ENCODE measurements at places on chromosomes 11 and 22.

GRCh38 chr11:36381015-36381360 lies 84.9 kb downstream of the PRR5L start:
- DNase-seq: no peak

DNA sequence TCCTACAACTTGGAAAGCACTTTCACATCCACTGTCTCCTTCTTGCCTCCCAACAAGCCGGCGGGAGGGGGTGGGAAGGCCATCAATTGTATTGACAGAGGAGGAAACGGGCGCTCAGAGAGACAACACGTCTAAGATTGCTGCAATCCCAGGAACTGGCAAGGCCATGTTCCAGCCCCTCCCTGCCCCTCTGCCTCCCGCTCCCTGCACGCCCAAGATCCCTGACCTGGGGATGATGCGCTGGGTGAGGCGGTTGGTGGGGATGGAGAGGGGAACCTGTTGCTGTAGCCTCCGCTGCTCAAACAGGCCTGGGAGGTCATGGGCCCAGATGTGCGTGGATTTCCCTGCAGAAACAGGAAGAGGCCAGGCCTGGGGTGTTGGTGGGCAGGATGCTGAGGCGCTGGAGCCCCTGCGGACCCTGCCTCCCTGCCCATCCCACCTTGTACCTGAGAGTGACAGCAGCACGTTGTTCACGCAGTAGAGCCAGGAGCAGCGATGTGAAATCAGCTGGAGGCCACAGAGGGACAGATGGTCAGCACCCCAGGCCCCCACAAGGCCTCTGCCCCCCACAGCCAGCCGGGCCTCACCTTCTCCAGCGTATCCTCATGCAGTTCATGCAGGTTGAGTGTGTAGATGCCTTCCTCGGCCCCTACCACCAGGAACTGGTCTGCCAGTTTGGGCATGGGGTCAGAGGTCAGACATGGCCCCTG lies 6.8 kb downstream of the MAP4K2 start:
- DNase-seq: no peak

DNA sequence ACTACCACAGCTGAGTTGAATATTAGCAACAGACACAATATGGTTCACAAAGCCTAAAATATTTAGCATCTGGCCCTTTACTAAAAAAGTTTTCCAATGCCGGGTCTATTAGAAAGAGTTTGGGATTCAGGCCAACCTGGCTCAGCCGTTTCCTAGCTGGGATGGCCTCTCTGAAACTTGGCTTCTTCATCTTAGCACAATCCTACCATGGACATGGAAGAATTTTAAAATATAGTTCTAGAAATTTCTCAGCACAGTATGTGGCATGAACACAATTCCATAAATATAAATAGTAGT lies 103.8 kb downstream of the RRAS2 start:
- no peak for DNase-seq

GRCh38 chr11:64734811-64735724 lies 8.9 kb downstream of the RASGRP2 start:
- DNase-seq: no peak

DNA sequence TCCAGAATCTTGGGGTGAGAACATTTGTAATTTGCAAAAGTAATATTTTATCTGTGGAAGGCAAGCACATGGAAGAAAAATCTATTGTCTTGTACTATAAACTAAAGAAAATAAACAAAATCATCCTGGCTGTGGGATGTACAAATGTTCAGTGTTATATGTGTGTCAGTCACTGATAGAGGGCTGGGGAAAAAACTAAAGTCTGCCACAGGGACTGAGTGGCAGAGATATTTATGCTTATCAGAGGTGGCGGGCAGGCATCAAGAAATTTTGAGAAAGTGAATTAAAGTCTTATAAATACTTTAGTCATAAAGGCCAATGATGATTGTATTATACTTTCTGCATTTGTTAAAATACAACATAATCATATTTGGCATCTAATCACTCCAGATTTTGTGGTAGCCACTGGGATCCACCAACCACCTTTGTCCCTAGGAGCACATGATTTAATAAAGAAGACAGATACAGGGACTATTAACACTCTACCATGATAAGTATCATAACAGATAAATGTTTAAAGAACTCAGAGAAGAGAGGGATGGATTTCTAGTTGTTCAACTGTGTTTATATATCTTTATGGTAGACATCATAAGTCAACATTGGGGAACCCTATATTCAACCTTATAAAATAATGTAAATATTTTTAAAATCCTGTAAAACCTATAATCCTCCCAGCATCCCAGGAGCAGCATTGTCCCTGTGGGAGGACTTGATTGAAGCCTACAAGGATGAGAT lies 2.6 kb upstream of the ENDOD1 start:
- DNase-seq: no peak

DNA sequence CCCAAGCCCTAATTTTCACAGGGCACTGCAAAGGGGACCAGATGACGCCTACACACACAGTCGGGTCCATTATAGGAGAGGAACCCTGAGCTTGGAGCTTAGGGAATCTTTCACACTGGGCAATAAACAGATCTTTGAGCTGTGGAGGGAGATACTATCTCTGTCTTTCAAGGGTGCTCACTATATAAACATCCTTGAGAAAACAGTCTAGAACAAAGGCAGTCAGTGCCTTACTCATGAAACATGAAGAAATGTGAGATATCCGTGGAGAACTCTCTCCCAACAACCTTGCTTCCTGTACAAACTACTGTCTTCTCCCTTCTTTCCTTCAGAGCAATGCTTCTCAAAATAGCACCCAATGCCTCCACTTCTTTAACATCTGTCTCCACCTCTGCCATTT lies 109.0 kb upstream of the APOA1 start:
- DNase-seq: no peak

DNA sequence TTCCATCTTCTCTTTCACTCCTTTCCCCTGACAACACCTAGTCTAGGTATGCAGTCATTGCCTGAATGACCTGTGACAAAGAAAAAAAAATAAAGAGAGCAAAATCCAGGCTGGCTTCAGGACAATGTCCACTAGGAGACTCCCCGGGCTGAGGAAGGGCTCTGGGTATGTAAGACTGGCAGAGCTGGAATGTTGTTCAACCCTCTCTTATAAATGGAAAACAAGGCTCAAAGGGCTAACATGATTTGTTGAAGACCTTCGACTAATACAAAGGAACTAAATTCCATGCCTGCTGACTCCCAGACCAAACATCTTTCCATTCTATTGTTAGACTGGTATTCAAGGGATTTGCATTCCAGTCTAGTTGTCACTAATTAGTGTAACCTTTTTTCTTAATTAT lies 122.2 kb downstream of the ARL14EP start:
- no peak for DNase-seq

DNA sequence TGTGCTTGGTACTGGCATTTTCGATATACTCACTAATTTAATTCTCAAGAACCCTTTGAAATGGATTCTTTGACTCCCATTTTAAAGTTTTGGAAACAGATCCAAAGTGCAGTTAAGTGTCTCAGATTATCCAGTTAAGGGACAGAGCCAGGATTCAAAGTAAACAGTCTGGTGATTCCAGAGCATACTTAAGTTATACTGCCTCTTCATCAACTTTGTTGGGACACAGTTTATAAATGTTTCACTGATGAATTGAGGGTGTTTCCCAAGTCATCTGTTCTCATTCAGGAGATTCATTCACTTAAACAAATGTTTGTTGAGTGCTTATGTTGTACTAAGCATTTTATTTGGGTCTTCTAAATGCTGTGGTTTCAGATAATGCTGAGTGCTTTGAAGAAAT lies 17.1 kb downstream of the KDM2A start:
- no peak for DNase-seq

All from stimulated activated CD4-positive, alpha-beta T cell treated with anti-CD3 and anti-CD28 coated beads, Interleukin-2, amount 100 ng/mL, for 48 hours (primary cell).